Head of caudate nucleus (tissue), 42 donors: ENCODE measurements at places on chromosomes 4 and X.

DNA sequence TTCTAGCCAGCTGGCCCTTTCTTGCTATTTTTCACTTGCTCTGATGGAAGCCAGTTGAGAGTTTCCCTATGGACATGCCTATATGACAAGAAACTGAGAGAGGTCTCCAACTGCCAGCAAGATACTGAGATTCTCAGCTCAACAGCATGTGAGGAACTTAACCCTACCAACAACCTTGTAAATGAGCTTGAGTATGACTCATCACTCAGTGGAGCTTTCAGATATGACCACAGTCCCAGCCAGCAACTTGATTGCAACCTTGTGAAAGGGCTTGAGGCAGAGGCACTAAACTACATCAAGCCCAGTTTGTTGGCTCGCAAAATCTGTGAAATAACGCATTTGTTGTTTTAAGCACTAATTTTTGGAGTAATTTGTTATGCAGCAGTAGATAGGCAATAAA lies 175.8 kb downstream of the COMMD8 start:
- no peak for DNase-seq

GRCh38 chr4:102042871-102043802 lies 252.6 kb downstream of the BANK1 start:
- no peak for DNase-seq

GRCh38 chr4:108730579-108730978 lies 32.3 kb downstream of the ETNPPL start:
- no peak for DNase-seq

DNA sequence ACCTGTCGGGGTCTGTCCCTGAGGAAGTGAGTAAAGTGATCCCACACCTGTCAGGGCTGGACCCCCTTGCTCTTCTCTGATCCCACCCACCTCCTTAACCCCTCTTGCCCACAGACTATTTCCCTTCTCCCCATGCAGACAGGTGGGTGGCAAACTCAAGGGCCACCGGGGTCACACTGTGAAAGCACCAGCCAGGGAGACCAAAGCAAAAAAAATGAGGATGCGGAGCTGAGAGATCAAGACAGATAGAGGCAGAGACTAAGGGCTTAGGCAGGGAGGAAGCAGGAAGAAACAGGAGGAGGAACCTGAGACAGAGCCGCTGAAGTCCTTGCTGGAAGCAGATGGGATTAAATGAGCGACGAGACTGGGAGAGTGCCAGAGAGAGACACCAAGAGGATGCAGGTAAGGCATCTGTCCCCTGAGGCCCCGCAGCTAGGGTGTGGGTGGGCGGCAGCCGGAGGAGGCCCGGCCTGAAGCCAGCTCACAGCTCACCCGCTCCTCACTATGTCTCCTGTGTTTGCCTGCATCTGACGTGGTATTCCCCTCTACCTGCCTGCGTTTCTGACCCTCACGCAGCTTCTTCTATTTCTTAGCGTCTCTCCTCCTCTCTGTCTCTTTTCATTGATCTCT lies 7.2 kb downstream of the TIMM17B start:
- peak; percentile 55 for DNase-seq

DNA sequence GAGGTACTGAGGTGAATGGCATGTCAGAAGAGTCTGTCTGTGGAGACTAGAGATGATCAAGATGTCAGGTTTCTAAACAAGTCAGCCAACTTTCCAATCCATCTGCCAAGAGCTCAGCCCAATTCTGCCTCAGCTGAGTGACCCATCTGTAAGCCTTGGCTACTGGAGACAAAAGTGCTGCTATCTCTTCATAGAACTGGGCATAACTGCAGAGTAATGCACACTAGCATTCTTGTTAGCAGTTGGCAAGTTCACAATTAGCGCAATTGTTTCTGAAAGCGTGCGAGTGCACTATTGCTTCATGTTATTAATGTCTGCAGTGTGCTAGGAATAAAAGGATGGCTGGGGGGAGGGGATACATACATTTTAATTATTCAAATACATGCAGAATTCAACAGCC lies 32.9 kb upstream of the SH3D19 start:
- DNase-seq = peak; percentile 53
